ENCODE measurements at places on chromosomes 6 and 20. TPM values are rescaled to one million over a fixed set of nuclear protein-coding genes. Genes with fewer than 3 reads are reported as not detected.

Gene CEBPB
- total RNA-seq: 39.2 TPM

Gene NOTCH4
- 0.77 TPM for total RNA-seq

Gene CLPSL1
- not detected for total RNA-seq

Gene TMEM151B
- under 0.01 TPM for total RNA-seq

Gene RIPPLY2
- not detected for total RNA-seq

Gene SRPK1
- total RNA-seq: 28.5 TPM

Data from bronchial smooth muscle cell (primary cell).